ENCODE measurements at places on chromosomes 12 and 14. TPM values are rescaled to one million over a fixed set of nuclear protein-coding genes. Genes with fewer than 3 reads are reported as not detected.

MUCL1 gene
- not detected for polyA plus RNA-seq

GPHN gene
- polyA plus RNA-seq: 65.4 TPM

COCH gene
- 2.5 TPM for polyA plus RNA-seq

KRT6C gene
- not detected for polyA plus RNA-seq

PLEK2 gene
- 1.1 TPM for polyA plus RNA-seq

FLVCR2 gene
- polyA plus RNA-seq: 8.4 TPM

Data from left renal cortex interstitium (tissue), 4 donors.